A172 (cell line): ENCODE measurements at places on chromosomes 2 and 18.

DNA sequence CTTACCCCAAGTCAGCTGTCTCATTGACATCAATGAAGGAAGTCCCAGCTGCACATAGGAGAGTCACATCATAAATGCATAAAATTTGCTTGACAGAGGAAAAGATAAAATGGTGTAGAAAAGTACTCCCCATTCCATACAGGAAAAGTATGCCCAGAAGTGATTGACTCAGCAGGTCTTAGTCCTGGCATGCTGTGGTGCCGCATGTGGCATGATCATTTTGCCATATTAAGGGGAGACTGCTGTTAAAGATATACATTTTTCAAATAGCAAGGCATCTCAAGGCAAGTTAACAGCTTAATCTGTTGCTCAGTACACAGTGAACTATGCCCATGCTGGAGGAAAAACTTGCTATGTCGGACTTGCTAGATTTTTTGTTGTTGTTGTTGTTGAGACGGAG, 8.1 kb downstream of the COPS7B start:
- DNase-seq, result no peak

- no peak for DNase-seq
These were observed 312.4 kb downstream of the MTX2 start for GRCh38 chr2:176581557-176582165.

- no peak for DNase-seq
These were observed 45.6 kb upstream of the NRP2 start for GRCh38 chr2:205636549-205637319.

GRCh38 chr2:193841384-193842150, 1646.8 kb upstream of the TMEFF2 start:
- no peak for DNase-seq

DNA sequence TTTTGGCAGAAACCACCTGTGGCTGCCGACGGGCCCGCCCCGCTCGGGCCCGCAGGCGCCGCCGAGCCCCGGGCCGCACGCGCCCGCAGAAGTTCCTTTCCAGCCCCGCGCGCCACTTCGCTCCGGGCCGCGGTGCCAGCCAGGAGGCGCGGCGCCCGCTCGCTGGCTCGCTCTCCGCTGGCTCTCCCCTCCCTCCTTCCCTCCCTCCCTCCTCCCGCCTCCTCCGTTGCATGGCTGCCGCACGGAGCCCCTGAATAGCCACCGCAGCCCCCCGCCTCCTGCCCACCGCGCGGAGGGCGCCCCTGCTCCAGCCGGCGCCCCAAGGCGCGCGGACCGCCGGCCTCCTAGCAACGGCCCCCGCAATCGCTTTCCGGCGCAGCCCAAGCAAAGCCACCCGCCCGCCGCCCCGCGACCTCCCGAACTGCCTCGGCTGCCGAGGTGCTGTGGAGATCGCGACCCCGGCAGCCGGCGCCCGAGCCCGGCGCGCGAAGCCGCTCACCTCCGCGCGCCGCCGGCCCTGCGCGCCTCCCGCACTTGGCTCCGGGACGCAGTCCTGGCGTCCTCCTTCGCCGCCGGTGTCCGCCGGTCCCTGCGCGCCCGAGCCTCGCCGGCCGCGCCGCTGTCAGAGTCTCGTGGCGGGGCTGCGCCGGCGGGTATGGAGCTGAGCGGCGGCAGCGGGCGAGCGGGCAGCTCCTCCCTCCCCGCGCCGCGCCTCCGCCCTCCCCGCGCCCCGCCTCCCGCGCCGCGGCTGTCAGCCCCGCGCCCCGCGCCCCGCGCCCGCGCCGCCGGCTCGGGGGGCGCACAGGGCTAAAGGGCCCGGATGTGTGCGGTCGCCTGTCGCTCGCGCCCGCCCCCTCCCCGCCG, at the start of gene ZBTB7C:
TSS of gene ZBTB7C (minus strand) at position 657 of the 864 bp plus-strand sequence.
- no peak for DNase-seq

DNA sequence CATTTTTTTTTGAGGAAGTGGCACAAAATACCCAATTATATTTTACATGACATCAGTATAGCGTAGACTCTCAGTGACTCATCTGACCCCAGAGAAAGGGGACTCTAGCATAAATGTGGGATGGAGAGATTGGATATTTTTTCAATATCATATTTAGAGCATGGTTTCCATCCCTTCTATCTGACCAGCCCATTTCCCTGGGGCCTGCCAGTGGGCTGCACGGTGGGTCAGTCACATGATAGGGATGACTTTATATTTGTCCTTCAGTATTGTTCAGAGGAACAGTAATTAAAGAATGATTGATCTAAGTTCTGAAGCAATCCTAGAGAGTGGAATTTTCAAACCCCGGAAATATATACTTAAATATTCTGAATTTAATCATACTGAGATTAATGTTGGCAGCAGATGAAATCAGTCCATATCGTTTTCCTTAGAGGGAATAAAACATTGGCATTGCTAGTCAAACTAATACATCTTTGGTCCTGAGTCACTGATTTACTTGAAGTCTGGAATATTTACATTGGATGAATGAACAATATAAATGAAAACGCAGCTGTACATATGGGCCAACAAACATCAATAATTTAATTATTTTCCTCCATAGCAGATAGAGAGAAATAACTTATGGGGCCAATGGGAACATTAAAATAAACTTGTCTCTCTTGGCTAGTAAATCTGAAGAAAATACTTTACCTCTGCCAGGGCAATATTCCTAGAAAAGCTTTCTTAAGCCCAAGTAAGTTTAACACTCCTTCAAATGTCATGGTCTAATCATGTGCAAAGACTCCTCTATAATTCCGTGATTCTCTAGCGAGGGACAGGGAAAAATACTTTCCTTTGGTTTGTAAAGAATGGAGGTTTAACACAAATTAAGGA, 563.6 kb upstream of the PKDCC start:
- DNase-seq, result no peak

GRCh38 chr2:103123516-103123915, 361.7 kb downstream of the TMEM182 start:
- DNase-seq, result no peak

DNA sequence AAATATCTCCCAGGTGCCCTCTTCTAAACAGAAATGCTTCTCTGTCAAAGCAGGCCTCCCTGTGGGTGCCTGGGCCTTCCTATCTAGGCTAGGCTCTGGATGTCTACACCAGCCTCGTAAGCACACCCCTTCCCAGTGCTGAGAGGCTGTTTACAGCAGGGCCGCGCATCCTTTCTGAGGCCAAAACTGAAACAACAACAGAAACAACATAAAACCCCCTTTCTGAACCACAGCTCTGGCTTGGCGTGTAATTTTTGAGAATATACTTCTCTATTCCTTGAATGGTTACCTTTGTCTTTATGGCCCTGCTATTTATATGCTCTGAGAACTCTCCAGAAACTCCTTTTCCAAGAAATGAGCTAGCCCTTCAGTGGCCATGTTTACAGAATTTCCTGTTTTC, 118.4 kb downstream of the BCL2L11 start:
- no peak for DNase-seq

GRCh38 chr2:54955358-54956110, 94.7 kb downstream of the RTN4 start:
- DNase-seq, result no peak

DNA sequence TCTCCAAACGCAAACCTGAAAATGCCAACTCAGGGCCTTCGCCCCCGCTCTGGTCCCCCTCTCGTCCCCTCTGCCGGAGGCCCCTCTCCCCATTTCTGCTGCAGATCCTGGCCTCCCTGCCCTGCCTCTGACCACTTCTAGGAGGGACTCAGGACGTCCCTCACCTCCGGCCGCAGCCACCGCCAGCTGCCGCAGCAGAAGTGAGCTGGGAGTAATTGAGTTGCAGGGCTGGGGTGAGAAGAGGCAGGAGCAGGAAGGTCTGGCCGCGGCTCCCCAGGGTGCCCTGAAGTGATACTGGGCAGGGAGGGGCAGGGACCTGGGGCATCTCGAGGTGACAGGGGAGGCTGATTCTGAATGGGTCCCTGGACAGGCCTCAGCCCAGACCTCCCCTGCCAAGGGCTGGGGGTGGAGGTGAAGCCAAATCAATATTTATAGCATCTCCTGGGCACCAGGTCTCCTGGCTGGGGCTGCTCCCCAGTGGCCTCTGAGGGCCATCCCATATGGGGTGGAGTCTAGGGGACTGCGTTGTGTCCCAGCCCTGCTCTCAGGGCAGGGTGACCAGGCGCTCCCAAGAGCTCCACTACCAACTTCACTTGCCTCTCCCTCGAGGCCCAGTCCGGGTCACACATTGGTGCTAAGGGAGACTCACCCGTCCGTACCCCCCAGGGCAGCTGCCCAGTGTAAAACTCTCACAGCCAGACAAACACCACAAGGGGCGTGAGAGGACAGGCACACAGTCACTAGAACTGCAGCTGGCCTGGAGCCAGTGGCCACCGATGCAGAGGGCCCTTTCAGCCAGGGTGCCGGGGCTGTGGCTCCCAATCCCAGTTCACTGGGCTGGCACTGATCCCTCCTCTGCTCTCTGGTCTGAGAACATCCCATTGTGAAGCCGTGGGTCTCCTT, 33.0 kb downstream of the KCNIP3 start:
- no peak for DNase-seq

DNA sequence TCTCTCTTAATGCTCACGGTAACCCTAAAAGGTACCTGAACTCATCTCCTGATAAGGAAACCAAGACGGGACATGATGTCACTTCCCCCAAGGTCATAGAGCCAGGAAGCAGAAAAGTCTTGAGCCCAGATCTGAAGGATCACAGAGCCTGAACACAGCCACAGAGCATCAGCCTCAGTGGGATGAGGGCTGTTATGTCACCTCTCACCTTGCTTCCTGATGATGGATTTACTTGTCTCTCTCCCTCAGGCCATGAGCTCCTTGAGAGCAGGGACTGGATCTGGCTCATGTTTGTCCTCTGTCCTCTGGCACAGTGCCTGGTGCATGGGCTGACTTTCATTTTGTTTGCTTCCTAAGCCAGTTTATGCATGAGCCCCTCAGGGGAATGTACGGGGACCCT, 54.2 kb downstream of the SERTAD2 start:
- DNase-seq, result no peak

- no peak for DNase-seq
These were observed 4.1 kb downstream of the MTCL1 start for GRCh38 chr18:8709248-8710059.

- DNase-seq, result no peak
These were observed 16.3 kb downstream of the ODC1 start for GRCh38 chr2:10431797-10432196.
